ENCODE measurements at places on chromosomes 13 and 19.

DNA sequence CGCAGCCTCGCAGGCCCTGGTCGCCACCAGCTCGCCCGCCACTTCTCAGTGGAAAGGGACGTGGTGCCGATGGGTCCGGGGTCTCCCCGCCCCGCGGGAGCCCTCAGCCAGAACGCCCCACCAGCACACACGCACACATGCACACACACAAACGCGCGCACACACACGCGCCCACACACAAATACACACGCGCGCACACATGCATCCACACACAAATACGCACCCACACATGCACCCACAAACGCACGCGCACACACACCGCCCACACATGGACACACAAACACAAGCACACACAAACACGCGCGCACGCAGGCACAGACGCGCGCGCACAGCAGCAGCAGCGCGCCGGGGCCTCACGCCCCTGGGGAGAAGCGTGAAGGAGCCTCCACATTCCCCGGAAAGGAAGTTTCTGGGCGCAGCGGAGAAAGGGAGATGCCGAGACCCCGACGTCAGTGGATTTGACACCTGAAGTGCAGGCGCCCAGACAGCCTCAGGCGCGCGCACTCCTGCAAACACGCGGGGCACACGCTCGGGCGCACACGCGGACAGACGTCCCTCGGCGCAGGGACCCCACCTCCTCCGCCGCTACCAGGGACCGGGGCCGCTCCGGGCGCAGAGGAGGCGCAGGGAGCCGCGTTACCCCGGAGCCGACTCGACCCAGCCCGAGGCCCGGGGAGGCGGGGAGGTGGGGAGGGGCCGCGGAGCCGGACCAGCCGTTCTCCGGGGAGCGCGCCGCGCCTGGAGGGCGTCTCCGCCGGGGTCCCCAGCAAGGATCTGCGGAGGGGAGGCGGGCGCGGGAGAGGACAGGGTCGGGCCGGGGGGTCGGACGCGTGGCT lies 622 bp downstream of the RASA3 start:
- no peak for DNase-seq

DNA sequence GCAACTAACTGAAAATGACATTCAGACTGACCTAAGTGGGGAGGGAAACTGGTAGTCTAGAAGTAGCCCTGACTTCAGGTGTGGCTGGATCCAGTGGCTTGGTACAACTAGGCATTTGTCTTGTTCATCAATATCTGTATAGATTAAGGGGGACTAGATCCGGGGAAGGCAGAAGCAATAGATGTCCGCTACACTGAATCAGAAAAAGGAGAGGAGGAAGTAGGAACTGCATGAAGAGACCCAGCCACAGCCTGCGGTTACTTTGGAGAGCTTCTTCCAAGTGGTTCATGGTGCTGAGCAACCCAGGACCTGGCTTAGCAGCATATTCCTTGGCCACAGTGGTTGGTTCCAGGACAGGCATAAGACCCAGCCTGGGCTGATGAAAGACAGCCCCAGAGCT lies 9.9 kb upstream of the PRODH2 start:
- DNase-seq = no peak

- DNase-seq = no peak
Observed at GRCh38 chr13:75445717-75446499, 36.1 kb downstream of the TBC1D4 start.

DNA sequence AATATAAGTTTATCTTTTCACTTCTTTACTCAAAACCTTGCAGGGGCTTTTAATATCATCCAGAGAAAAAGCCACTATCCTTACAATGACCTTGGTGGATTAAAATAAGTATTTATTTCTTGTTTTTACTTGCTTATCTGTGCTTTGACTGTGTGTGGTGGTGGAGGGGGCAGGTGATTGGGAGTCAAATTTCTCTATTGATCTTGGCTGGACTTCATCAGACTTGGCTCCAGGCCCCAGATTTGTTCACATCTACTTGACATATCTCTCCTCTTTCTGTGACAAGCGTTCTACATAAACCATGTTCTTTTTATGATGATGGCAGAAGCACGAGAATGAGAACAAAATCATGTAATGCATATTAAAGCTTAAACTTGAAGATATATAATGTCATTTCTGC lies 670.8 kb downstream of the PCDH17 start:
- no peak for DNase-seq

GRCh38 chr19:19214159-19214490 lies 2.4 kb downstream of the NCAN start:
- DNase-seq = peak; percentile 73

DNA sequence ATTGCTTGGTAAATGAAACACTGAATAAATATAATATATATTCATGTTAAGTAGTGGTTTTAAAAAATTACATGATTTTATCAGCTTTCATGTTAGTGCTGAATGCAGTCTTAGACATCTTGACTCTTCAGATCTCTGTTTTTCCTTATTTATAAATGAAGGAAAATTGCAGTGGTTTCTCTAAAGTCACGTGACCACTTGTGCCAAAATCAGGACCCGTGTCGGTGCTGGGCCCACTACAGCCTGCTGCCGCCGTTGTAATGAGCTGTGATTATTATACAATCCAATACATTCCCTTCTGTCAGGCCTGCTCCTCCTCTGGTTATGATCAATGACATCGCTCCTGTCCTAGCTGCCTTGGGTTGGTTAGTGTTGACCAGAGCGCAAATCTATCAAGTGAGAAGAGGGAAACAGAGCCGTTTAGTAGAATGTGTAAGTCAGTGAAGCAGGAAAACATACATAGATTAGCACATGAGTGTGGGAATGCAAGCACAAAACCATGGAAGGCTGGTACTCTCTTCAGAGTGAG lies 88.2 kb downstream of the AKAP11 start:
- DNase-seq = no peak
